ENCODE measurements at places on chromosomes 11 and 22.

- DNase-seq: no peak
These were observed 13.5 kb upstream of the B4GALNT4 start for GRCh38 chr11:355581-356458.

GRCh38 chr22:22798716-22799115 is 88.9 kb upstream of the IGLL5 start:
- no peak for DNase-seq

- no peak for DNase-seq
These were observed 2.3 kb downstream of the GSTP1 start for GRCh38 chr11:67585911-67586310.

- DNase-seq: no peak
These were observed 113.0 kb upstream of the MTMR2 start for GRCh38 chr11:96036863-96037262.

- DNase-seq: no peak
These were observed 89.2 kb downstream of the AMOTL1 start for GRCh38 chr11:94857337-94857736.

Data from NCI-H1092 treated with DMSO at 0.1 percent for 48 hours (cell line).